Activated CD4-positive, alpha-beta memory T cell treated with anti-CD3 and anti-CD28 coated beads, Interleukin-2, amount 10 ng/mL, durations not matched to agents 7 days and 5 days (primary cell): ENCODE measurements at places on chromosomes 7 and 10. TPM values are rescaled to one million over a fixed set of nuclear protein-coding genes. Genes with fewer than 3 reads are reported as not detected.

Gene ASZ1
- not detected for total RNA-seq

Gene NODAL
- not detected for total RNA-seq

Gene TCAF2
- 50.8 TPM for total RNA-seq

Gene TYW1B
- 3.4 TPM for total RNA-seq

Gene INTS1
- 87.5 TPM for total RNA-seq

Gene ADRB1
- 0.20 TPM for total RNA-seq

Gene PPP1R17
- not detected for total RNA-seq

Gene CAMK2B
- 0.10 TPM for total RNA-seq

Gene ATG9B
- 8.6 TPM for total RNA-seq

Gene LIPF
- total RNA-seq = not detected

Gene GNGT1
- total RNA-seq = not detected

Gene HMX3
- not detected for total RNA-seq

Gene NPTX2
- not detected for total RNA-seq

Gene PPP1R3C
- total RNA-seq = 0.23 TPM

Gene ABCB8
- 51.2 TPM for total RNA-seq

Gene PRSS37
- not detected for total RNA-seq

Gene LGI1
- not detected for total RNA-seq

Gene OR2A7
- 3.0 TPM for total RNA-seq

Gene VGF
- total RNA-seq = 0.33 TPM

Gene SPAM1
- total RNA-seq = not detected

Gene CD36
- not detected for total RNA-seq

Gene CFAP46
- not detected for total RNA-seq

Gene AKR1B15
- total RNA-seq = not detected

Gene PDE6C
- not detected for total RNA-seq

Gene UCMA
- not detected for total RNA-seq
